Adrenal gland (tissue), 19 donors: ENCODE measurements at places on chromosomes 12 and 14. TPM values are rescaled to one million over a fixed set of nuclear protein-coding genes. Genes with fewer than 3 reads are reported as not detected.
A peak's percentile ranks its signal among the peaks of the same experiment; 100 is the strongest.

DNA sequence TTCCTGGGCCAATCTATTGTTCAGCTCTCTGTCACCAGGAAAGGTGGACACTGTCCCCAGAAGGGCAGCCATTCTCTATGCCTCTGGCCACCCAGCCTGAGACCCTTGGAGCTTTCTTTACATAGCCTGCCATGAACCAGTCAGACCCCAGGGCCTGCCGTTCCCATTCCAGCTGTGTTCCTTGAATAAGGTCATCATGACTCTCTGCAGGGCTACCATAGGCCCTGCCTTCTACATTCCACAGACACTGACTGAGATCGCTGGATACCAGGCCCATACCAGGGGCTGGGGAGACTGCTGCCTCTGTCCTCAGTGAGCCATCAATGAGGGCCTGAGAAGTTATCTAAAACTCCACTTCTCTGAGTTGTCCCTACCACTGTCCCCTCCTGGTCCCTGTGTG lies 75.5 kb downstream of the SYNE3 start:
- DNase-seq, result no peak
- H3K27ac ChIP-seq, result no peak overlapping the region
- H3K4me3 ChIP-seq, result no peak overlapping the region
- H3K27me3 ChIP-seq, result no peaks in the 10 kb centered on the region
- H3K4me1 ChIP-seq, result no peaks in the 10 kb centered on the region

- H3K4me3 ChIP-seq, result no peak overlapping the region
- no peaks in the 10 kb centered on the region for H3K4me1 ChIP-seq
- H3K27ac ChIP-seq, result no peak overlapping the region
- H3K27me3 ChIP-seq, result no peaks in the 10 kb centered on the region
Measured at GRCh38 chr14:80005561-80005960, 205.7 kb downstream of the DIO2 start.

DNA sequence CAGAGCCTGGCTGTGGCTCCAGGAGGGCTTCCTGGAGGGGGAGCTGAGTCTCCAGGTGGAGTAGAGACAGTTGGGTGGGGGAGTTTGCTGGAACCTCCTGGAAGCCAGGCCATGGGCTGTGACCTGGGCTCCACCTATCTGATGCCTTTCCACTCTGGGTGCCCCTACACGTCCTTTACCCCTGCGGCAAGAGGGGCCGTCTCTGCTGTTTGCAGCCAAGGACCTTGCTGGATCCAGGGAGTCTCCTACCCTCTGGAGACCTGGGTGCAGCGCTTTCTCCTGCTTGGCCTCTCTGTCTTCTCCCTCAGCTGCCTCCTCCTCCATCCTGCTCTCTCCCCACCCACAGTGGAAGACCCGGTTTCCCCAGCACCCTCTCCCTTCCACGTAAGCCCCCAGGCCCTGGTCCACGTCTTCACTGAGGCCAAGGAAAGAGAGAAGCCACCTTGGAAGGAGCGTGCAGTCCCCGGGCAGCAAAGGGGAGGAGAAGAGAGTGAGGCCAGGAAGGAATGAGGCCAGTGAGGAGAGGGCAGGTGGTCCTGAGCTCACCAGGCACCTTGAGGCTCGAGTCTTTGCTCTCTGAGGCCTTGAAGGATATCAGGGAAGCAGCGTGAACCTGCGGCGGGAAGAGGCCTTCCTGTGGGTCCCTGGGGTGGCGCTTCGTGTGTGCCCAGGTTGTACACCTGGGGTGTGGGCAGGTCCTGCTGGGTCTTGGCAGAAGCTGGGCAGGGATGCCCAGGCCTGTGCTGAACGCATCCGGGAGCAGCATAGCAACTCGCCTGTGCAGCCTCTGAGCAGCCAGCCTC lies 294.3 kb upstream of the RTL1 start:
- H3K36me3 ChIP-seq, result no peaks in the 10 kb centered on the region
- H3K27ac ChIP-seq, result no peak overlapping the region
- DNase-seq, result peak; percentile 11
- no peaks in the 10 kb centered on the region for H3K4me1 ChIP-seq

AICDA gene
- not detected for polyA plus RNA-seq

DNA sequence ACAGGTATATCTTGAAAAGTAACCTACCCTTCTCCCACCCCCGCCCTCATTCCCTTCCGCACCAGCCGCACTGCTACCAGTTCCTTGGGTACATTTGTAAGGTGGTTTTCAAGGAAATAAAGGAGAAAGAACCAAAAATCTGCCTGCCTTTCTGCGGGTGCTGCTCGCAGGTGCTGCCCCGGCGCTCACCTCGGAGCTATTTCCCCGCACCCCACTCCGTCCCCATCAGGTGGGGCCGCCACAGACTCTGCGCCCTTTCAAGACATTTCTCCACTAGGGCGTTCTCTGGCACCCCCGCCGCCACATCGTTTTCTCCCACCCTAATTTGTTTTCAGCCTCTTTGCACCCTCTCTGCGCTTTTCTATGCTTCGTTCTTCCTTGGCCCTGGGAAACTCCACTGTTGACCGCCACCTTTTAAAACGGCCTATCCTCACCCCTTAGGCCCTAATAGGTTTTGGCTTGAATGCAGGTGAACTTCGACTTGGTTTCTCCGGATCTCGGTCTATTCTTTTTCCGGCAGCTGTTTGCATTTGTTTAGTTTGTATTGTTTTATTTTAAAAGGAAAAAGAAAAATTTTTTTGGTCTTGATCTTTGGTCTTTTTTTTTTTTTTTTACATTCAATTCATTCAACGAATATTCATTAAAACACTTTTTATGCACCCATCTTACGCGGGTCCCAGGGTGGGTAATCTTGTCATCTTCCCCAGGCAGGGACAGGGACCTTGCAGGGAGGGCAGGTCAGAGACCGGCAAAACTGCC lies 3.0 kb downstream of the VSX2 start:
- H3K36me3 ChIP-seq, result no peaks in the 10 kb centered on the region
- DNase-seq, result no peak
- peaks cover 83% of the 10 kb centered on the region for H3K27me3 ChIP-seq
- H3K4me1 ChIP-seq, result peaks cover 26% of the 10 kb centered on the region
- no peak overlapping the region for H3K4me3 ChIP-seq
- H3K27ac ChIP-seq, result no peak overlapping the region

SEL1L gene
- polyA plus RNA-seq, result 8.3 TPM

- no peak overlapping the region for H3K4me3 ChIP-seq
- no peak for DNase-seq
- peaks cover 14% of the 10 kb centered on the region for H3K4me1 ChIP-seq
- no peak overlapping the region for H3K27ac ChIP-seq
- no peaks in the 10 kb centered on the region for H3K36me3 ChIP-seq
- no peaks in the 10 kb centered on the region for H3K27me3 ChIP-seq
Measured at GRCh38 chr12:92721130-92721529, 18.3 kb downstream of the PLEKHG7 start.

DNA sequence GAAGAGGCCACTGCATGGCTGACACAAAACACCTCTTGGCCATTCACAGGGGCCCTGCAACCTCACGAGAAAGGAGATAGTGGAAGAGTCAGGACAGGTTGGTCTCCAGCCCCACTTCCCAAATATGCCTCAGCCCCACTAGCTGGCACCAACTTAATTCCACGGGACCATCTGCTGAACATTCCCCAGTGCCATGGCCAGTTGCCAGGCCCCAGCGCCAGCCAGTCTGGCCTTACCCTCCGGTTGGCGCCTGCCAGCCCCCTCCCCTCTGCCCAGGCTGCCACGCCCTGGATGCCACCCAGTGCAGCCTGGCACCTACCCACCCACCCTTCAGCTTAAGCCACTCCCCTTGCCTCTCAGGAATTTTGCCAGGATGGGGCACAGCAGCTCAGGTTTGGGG lies 21.2 kb upstream of the HSPB8 start:
- H3K27ac ChIP-seq, result no peak overlapping the region
- no peak overlapping the region for H3K4me3 ChIP-seq
- H3K27me3 ChIP-seq, result no peaks in the 10 kb centered on the region
- H3K4me1 ChIP-seq, result no peaks in the 10 kb centered on the region
- no peaks in the 10 kb centered on the region for H3K36me3 ChIP-seq

WIF1 gene
- polyA plus RNA-seq, result not detected

DNA sequence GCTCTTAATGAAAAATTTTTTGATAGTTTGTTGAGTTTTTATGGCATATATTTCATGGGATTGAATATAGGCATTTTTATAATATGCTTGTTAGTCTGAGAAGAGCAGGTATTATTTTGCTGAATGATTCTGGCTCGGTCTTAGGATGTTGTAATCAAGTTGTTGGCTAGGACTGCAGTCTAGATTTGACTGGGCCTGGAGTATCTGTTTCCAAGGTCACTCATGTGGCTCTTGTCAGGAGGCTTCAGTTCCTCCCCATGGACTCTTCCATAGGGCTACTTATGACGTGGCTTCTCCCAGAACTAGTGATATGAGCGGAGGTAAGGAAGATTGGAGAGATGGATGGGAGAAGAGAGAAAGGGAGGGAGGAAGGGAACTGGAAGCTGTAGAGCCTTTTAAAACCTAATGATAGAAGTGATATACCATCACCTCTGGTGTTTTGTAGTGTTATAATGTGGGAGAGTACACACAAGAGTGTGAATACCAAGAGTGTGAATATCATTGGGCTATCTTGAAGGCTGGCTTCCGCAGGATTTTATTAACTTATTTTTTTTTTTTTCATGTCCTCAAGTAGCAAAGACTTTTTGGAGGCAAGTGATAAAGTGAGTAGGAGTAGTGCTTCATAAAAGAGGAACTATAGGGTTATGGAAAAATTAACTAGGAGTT lies 4.4 kb downstream of the MNAT1 start:
- peak; percentile 35 for DNase-seq
- H3K27ac ChIP-seq, result no peak overlapping the region
- no peak overlapping the region for H3K4me3 ChIP-seq
- H3K27me3 ChIP-seq, result no peaks in the 10 kb centered on the region

DNA sequence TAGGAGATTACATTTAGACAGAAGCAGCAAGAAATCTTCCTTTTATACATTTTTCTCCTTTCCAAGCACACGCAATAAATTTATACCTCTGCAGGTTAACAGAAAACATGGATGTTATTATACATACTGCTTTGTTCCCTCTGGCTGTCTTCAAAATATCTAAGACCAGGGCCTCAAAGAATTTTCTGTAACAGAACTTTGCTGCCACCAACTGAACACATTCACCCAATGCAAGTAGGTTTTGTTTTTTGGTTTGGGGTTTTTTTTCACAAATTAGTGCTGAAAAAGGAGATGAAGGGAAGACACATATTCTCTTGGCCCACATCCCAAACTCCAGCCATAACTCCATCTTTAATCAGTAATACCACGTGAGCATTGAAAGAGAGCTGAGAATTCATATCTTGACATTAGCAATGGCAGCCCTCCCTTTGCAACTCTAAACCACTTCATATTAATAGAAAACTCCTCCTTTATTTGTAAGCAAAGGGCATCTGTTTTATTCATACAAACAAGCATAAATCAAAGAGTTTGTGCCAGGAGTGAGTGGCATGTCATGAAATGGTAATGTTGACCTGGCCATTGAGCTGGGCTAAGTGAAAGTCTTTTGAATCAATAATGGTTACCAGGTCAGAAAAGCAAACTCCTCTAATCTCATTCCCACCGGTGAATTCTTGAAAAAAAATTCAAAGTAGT lies 150.8 kb upstream of the FSCB start:
- no peaks in the 10 kb centered on the region for H3K36me3 ChIP-seq
- no peaks in the 10 kb centered on the region for H3K27me3 ChIP-seq
- no peak overlapping the region for H3K4me3 ChIP-seq
- no peak overlapping the region for H3K27ac ChIP-seq
- DNase-seq, result no peak

CMTM5 gene
- polyA plus RNA-seq, result 0.59 TPM

DNA sequence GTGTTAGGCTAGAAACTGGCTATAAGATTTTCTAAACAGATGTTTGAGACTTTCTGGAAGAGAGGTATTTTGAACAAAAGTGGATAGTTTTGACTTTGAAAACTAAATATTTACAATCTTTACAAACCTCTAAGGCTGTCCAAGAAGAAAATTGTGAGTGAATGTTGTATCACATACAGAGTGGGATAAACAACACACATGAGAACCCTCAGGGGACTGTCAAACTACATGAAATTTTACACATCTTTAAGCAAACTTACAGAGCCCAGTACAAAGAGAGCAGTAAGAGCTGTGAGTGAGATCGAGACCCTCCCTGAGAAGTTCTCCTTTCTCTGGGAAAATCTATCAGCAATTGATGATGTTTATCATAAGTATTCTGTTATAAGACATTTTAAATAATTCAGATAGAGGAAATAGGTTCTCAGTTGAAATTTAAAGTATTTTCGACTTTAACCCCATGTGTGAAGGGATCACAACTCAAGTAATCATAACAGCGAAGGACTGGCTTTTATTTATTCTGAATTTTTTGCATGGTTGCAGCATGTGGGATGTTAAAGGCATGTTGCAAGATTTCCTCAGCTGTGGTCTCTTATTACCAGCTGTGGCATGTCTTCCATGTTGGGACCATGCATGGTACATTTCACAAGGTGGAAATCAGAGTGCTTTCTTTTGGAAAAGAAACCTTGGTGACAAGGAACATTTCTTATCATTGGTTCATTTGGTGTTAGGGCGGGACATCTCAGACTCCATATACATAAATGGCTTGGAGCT lies 264.0 kb upstream of the PRICKLE1 start:
- H3K4me1 ChIP-seq, result no peaks in the 10 kb centered on the region
- no peak for DNase-seq
- H3K27ac ChIP-seq, result no peak overlapping the region
- H3K36me3 ChIP-seq, result no peaks in the 10 kb centered on the region

CYP27B1 gene
- polyA plus RNA-seq, result 2.5 TPM

- no peaks in the 10 kb centered on the region for H3K36me3 ChIP-seq
- DNase-seq, result no peak
- H3K4me1 ChIP-seq, result no peaks in the 10 kb centered on the region
- H3K27me3 ChIP-seq, result no peaks in the 10 kb centered on the region
- H3K4me3 ChIP-seq, result no peak overlapping the region
Measured at GRCh38 chr12:12032260-12032791, 38.4 kb upstream of the BCL2L14 start.

- H3K4me1 ChIP-seq, result no peaks in the 10 kb centered on the region
- no peaks in the 10 kb centered on the region for H3K36me3 ChIP-seq
- no peaks in the 10 kb centered on the region for H3K27me3 ChIP-seq
- DNase-seq, result no peak
- H3K27ac ChIP-seq, result no peak overlapping the region
Measured at GRCh38 chr14:59836116-59836515, 34.5 kb downstream of the RTN1 start.

DNA sequence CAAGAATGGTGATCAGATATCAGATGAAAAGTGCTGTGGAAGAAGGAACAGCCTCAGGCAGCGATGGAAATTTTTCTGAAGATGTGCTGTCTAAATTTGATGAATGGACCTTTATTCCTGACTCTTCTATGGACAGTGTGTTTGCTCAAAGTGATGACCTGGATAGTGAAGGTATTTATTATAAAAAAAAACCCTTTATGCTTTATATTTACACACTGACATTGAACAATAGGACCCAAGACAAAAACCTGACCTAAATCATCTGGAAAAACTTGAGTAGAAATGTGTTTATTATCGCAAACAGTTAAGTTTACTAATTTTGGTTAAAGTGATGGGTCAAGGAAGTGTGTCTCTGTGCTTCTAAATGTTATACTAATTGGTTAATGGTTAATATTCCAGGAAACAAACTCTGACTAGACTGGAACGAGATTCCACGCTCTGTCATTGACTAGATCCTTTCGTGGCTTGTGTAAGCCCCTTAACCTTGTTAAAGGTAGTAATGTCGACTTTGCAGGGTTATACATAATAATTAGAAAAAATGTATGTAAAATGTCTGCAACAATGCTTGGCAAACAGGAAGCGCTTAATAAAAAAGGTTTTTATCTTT lies 62.7 kb downstream of the LRRK2 start:
- H3K4me3 ChIP-seq, result no peak overlapping the region
- H3K27me3 ChIP-seq, result no peaks in the 10 kb centered on the region
- H3K27ac ChIP-seq, result no peak overlapping the region
- H3K4me1 ChIP-seq, result no peaks in the 10 kb centered on the region
- no peaks in the 10 kb centered on the region for H3K36me3 ChIP-seq
- DNase-seq, result no peak

LRTM2 gene
- not detected for polyA plus RNA-seq

- H3K36me3 ChIP-seq, result no peaks in the 10 kb centered on the region
- no peak for DNase-seq
- H3K4me3 ChIP-seq, result no peak overlapping the region
- no peaks in the 10 kb centered on the region for H3K4me1 ChIP-seq
Measured at GRCh38 chr12:89927226-89927698, 218.6 kb upstream of the ATP2B1 start.
